ENCODE measurements at places on chromosomes 2 and 18.

- no peaks in the 10 kb centered on the region for H3K4me1 ChIP-seq
- no peaks in the 10 kb centered on the region for H3K27me3 ChIP-seq
- H3K36me3 ChIP-seq = no peaks in the 10 kb centered on the region
Measured at GRCh38 chr2:119232666-119232993, 9.0 kb downstream of the STEAP3 start.

GRCh38 chr2:195472501-195473234 lies 184.4 kb upstream of the SLC39A10 start:
- H3K27me3 ChIP-seq = no peaks in the 10 kb centered on the region
- H3K4me1 ChIP-seq = no peaks in the 10 kb centered on the region
- H3K27ac ChIP-seq = no peak overlapping the region
- no peak for DNase-seq

DNA sequence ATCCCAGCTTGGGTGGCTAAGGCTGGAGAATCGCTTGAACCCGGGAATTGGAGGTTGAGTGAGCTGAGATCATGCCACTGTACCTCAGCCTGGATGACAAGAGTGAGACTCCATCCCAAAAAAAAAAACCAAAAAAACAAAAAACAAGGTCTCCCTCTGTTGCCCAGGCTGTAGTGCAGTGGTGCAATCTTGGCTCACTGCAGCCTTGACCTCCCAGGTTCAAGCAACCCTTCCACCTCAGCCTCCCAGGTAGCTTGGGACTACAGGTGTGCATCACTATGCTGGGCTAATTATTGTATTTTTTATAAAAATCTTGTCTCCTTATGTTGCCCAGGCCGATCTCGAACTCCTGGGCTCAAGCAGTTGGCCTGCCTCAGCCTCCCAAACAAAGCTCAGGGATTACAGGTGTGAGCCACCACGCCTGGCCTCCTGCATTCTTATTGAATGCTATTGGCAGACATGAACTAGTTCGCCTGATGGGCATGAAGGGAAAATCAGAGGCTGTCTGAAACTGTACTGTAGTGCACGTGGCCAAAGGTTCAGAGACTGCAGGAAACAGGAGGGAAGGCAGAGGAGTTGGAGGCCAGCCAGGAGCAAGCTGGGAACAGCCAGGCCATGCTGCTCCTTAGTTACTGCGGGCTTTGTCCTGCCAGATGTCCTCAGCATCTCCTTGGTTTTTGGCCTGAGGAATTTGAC lies 16.0 kb upstream of the ASXL2 start:
- H3K27ac ChIP-seq = no peak overlapping the region
- no peak overlapping the region for H3K4me3 ChIP-seq
- H3K4me1 ChIP-seq = no peaks in the 10 kb centered on the region
- no peaks in the 10 kb centered on the region for H3K36me3 ChIP-seq
- peak; percentile 69 for DNase-seq

DNA sequence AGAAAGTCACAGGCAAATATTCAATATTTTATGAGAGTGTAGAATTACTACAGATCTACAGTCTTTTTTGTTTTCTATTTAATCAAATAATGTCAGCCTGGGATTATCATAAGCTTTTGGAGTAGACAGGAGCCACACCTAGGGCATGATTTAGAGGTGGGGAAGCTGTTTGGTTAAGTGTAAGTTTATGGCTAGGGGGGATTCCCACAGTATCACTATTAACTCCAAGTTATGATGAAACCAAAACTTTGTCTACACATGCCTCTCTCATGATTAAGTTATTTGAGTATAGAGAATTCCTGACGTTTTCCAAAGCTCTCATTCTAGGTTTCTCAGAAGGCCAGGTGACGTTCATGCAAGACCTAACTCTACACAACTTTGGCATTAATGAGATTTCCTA lies 2.1 kb downstream of the SERPINB10 start:
- no peak overlapping the region for H3K27ac ChIP-seq
- no peak overlapping the region for H3K4me3 ChIP-seq
- no peaks in the 10 kb centered on the region for H3K27me3 ChIP-seq
- H3K36me3 ChIP-seq = no peaks in the 10 kb centered on the region

DNA sequence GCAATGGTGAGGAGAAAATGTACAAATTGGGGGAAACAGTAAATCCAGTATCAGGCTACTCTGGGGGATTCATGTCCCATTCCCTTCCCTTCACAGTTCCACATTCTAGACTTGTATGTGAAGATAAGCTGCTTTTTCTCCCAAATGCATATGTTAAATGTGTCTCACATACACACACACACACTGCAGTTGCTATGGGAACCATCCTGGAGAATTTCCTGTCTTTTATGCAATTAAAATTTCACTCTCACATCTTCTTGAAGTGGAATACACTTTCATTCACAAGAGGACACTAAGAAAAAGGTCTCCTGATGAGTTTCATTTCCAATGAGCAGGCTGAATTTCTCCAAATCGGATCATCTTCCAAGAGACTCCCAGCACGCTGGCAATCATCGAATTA lies 366.0 kb downstream of the LRATD1 start:
- H3K36me3 ChIP-seq = no peaks in the 10 kb centered on the region
- no peaks in the 10 kb centered on the region for H3K27me3 ChIP-seq
- no peaks in the 10 kb centered on the region for H3K4me1 ChIP-seq
- no peak overlapping the region for H3K4me3 ChIP-seq
- H3K27ac ChIP-seq = no peak overlapping the region

- H3K27me3 ChIP-seq = no peaks in the 10 kb centered on the region
- peaks cover 1% of the 10 kb centered on the region for H3K4me1 ChIP-seq
- no peak for DNase-seq
- no peak overlapping the region for H3K27ac ChIP-seq
- H3K4me3 ChIP-seq = no peak overlapping the region
- no peaks in the 10 kb centered on the region for H3K36me3 ChIP-seq
Measured at GRCh38 chr2:47178341-47178740, 23.2 kb upstream of the STPG4 start.

- H3K36me3 ChIP-seq = no peaks in the 10 kb centered on the region
- no peaks in the 10 kb centered on the region for H3K27me3 ChIP-seq
- H3K27ac ChIP-seq = no peak overlapping the region
- H3K4me1 ChIP-seq = peaks cover 44% of the 10 kb centered on the region
Measured at GRCh38 chr18:44811572-44812125, 131.0 kb downstream of the SETBP1 start.

- H3K4me3 ChIP-seq = no peak overlapping the region
- no peak for DNase-seq
- no peaks in the 10 kb centered on the region for H3K4me1 ChIP-seq
- no peaks in the 10 kb centered on the region for H3K36me3 ChIP-seq
- H3K27ac ChIP-seq = no peak overlapping the region
Measured at GRCh38 chr2:233663911-233664310, 7.8 kb upstream of the UGT1A9 start.

DNA sequence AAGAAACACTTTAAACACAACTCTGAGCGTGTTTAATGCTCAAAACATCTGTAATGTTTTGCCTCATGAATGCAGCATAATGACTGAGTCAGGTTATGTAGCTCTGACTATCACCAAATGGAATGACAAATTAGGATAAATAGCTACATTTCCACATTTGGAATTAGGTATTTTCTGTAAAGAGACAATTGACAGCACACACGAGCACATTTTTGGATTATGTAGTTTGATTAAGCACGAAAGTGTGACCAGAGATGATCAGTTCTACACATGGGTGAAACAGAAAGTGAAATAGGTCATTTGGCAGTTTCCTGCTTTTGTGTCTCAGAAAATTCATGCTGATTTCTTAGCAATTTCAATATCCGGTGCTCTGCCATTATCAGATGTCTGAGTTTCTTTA lies 29.0 kb downstream of the LPIN1 start:
- H3K4me3 ChIP-seq = no peak overlapping the region
- peaks cover 16% of the 10 kb centered on the region for H3K36me3 ChIP-seq
- H3K4me1 ChIP-seq = peaks cover 33% of the 10 kb centered on the region
- no peak overlapping the region for H3K27ac ChIP-seq
- H3K27me3 ChIP-seq = no peaks in the 10 kb centered on the region
- DNase-seq = no peak

- peak; percentile 81 for DNase-seq
- H3K4me1 ChIP-seq = peaks cover 10% of the 10 kb centered on the region
- H3K36me3 ChIP-seq = no peaks in the 10 kb centered on the region
- H3K4me3 ChIP-seq = no peak overlapping the region
- no peak overlapping the region for H3K27ac ChIP-seq
Measured at GRCh38 chr2:241771286-241772062, 5.1 kb upstream of the GAL3ST2 start.

GRCh38 chr2:18297534-18298058 lies 262.9 kb downstream of the RDH14 start:
- H3K36me3 ChIP-seq = no peaks in the 10 kb centered on the region
- no peaks in the 10 kb centered on the region for H3K27me3 ChIP-seq
- no peaks in the 10 kb centered on the region for H3K4me1 ChIP-seq
- no peak for DNase-seq
- H3K4me3 ChIP-seq = no peak overlapping the region

DNA sequence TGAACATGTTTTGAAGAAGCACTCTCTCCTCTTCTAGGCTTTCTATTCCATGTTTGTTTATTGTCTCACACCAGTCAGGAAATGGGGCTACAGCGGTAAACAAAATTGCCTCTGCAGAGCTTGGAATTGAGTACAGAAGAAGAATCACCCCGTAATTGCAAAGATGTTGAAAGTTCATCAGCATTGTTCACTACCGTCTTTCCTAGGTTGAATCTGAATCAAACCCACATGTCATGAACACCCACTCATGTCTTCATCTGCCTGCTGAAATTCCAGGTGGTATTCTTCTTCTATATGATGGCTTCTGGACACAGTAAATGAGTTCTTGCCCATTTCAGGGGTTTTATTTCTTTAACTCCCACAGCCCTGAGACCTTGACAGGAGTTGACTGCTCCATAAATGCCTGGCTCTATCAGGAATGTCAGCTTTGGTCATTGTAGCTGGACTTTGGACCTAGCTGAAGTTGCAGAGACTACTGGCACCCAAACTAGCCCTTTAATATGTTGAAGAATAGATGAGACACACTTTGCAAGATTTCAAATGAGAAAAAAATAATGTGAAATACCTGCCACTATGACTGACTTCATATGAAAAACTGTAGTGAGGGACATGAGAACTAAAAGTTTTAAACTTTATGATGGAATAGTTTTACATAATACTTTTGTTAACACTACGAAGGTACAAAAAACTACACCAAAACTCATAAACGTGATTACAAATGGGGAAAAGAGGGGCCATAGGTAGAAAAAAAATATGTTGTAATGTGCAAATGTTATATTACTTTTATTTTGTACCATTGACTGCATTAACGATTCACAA lies 1235.3 kb upstream of the ZEB2 start:
- H3K36me3 ChIP-seq = no peaks in the 10 kb centered on the region
- DNase-seq = no peak
- no peaks in the 10 kb centered on the region for H3K27me3 ChIP-seq

GRCh38 chr2:23441414-23441813 lies 56.4 kb downstream of the KLHL29 start:
- H3K36me3 ChIP-seq = no peaks in the 10 kb centered on the region
- no peak overlapping the region for H3K4me3 ChIP-seq
- peaks cover 11% of the 10 kb centered on the region for H3K4me1 ChIP-seq
- DNase-seq = no peak

DNA sequence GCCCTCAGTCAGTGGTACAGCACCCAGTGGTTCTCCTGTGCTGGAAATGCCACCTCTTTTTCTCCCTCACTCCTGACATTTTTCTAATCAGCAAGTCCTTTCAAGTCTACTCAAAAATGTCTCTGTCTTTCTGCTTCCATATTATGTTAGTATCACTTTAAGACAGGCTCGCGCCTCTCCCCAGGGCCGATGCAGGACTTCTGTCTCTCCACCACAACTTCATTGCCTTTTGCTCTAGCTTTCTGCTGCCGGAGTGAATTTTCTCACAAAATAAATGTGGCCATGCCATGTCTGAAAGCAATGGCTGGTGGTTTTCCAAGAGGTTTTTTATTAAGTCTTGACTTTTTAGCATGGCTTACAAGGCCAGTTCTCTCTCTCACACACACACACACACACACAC lies 73.6 kb downstream of the AOX1 start:
- H3K36me3 ChIP-seq = no peaks in the 10 kb centered on the region
- H3K4me1 ChIP-seq = no peaks in the 10 kb centered on the region
- no peaks in the 10 kb centered on the region for H3K27me3 ChIP-seq
- H3K4me3 ChIP-seq = no peak overlapping the region
- no peak for DNase-seq
- H3K27ac ChIP-seq = no peak overlapping the region

DNA sequence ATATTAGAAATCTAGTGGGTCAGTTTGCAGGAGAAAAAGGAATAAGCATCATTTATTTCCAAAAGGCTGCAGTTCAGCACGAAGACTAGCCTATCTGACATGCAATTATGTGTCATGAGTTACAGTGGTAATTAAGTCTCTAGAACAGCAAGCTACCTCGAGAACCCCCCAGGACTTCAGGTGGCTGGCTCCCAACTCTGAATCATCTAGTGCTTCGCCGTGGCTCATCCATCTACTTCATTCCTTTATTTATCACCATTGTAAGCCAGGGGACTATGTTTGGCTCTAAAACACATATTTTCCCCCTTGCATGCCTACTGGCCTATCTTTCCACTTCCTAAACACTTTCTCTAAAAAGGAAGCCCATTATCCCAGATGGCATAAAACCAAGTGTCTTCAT lies 121.6 kb downstream of the TXNL1 start:
- H3K36me3 ChIP-seq = no peaks in the 10 kb centered on the region
- no peak for DNase-seq

- no peaks in the 10 kb centered on the region for H3K27me3 ChIP-seq
- H3K4me1 ChIP-seq = no peaks in the 10 kb centered on the region
- H3K36me3 ChIP-seq = no peaks in the 10 kb centered on the region
- no peak overlapping the region for H3K4me3 ChIP-seq
Measured at GRCh38 chr18:6652098-6652497, 77.4 kb upstream of the ARHGAP28 start.

DNA sequence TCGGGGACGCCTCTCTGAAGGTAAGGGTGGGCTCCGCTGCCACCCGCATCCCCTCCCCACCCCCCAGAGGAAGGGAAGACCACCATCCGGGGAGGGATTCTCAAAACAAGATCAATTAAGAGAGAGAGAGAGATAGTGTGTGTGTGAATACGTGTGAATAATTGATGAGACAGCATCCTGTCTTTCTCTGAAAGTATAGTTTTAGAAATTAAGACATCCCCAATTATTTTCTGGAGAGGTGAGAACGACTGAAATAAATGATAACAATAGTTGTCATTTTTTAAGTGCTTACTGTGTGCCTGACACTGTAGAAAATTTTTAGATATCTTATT lies 751 bp downstream of the IL18R1 start:
- peak overlapping the region; percentile 59 for H3K27ac ChIP-seq
- H3K36me3 ChIP-seq = no peaks in the 10 kb centered on the region
- DNase-seq = no peak
- peak overlapping the region; percentile 65 for H3K4me3 ChIP-seq
- peaks cover 12% of the 10 kb centered on the region for H3K4me1 ChIP-seq

GRCh38 chr18:50775207-50775606 lies 44.6 kb downstream of the MRO start:
- H3K4me3 ChIP-seq = no peak overlapping the region
- H3K36me3 ChIP-seq = no peaks in the 10 kb centered on the region
- no peak overlapping the region for H3K27ac ChIP-seq
- H3K27me3 ChIP-seq = no peaks in the 10 kb centered on the region
- H3K4me1 ChIP-seq = no peaks in the 10 kb centered on the region

GRCh38 chr2:98372121-98372520 lies 25.9 kb downstream of the CNGA3 start:
- no peak for DNase-seq
- no peaks in the 10 kb centered on the region for H3K36me3 ChIP-seq
- H3K4me1 ChIP-seq = no peaks in the 10 kb centered on the region
- H3K27me3 ChIP-seq = no peaks in the 10 kb centered on the region
- no peak overlapping the region for H3K4me3 ChIP-seq

- DNase-seq = no peak
- no peaks in the 10 kb centered on the region for H3K36me3 ChIP-seq
- no peak overlapping the region for H3K27ac ChIP-seq
- H3K4me1 ChIP-seq = no peaks in the 10 kb centered on the region
Measured at GRCh38 chr2:133817680-133818566, 249.7 kb upstream of the NCKAP5 start.

Measured in sigmoid colon (tissue), 7 donors.